Suprapubic skin (tissue), 4 donors: ENCODE measurements at places on chromosomes 13 and 19.
A peak's percentile ranks its signal among the peaks of the same experiment; 100 is the strongest.

GRCh38 chr13:66586489-66586888 is 643.6 kb downstream of the PCDH9 start:
- no peak for DNase-seq

DNA sequence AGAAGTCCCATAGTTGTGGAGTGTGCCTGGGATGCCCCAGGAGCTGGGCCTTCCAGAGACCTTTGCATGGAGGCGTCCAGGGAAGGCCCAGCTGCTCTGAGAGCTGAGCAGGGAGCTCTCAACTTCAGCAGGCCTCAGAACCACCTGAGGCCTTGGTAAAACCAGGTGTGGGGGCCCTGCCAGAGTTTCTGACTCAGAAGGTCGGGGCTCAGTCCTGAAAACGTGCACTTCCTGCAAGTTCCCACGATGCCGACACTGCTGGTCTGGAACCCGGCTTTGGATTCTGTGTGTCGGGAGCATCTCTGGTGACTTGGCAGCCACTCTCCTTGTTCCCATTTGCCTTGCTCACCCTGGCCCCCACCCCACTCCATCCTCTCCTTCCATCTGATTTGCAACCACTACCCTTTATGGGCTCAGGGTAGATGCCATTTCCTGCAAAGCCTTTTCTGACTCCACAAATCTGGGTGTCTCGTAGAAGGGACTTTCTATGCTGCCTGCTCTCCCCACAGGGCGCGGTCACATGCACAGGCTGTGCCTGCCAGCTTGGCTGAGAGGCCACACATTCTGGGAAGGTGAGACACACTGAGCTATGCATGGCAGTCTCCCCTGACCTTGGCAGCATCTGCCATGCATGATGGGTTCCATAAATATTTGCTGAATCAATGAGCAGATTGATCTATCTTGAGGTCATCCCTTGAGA is 244.7 kb downstream of the COL4A1 start:
- DNase-seq = no peak

DNA sequence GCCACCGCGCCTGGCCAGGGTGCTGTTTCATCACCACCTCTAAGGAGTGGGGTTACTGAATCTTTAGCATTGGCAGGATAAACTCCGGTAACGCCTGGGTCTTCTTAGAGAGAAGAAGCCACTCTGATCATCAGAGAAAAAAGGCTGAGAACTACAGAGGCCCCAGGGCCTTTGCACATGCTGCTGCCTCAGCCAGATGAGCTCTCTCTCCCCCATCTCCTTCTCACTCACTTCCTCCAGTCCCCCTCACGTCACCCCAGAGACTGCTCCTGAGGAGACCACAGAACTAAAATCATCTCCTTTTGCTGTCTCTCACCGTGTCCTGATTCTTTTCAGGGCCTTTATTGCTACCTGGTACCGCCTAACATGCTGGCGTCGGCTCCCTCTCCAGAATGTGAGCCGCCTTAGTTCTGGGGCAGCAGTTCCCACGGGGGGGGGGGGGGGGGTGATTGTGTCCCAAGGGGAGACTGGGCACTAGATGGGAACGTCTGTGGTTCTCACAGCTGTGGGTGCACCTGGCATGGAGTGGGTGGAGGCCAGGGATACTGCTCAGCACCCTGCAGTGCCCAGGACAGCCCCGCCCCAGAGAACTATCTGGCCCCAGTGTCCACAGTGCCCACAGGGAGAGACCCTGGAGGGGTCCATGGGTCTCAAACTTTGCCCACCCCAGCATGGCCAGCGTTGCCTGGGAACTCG is 5.1 kb upstream of the DIRAS1 start:
- no peak for DNase-seq

GRCh38 chr13:28173793-28174192 is 35.4 kb downstream of the PAN3 start:
- DNase-seq = no peak

- no peak for DNase-seq
Measured at GRCh38 chr19:32901504-32902161, 32.1 kb upstream of the SLC7A9 start.

DNA sequence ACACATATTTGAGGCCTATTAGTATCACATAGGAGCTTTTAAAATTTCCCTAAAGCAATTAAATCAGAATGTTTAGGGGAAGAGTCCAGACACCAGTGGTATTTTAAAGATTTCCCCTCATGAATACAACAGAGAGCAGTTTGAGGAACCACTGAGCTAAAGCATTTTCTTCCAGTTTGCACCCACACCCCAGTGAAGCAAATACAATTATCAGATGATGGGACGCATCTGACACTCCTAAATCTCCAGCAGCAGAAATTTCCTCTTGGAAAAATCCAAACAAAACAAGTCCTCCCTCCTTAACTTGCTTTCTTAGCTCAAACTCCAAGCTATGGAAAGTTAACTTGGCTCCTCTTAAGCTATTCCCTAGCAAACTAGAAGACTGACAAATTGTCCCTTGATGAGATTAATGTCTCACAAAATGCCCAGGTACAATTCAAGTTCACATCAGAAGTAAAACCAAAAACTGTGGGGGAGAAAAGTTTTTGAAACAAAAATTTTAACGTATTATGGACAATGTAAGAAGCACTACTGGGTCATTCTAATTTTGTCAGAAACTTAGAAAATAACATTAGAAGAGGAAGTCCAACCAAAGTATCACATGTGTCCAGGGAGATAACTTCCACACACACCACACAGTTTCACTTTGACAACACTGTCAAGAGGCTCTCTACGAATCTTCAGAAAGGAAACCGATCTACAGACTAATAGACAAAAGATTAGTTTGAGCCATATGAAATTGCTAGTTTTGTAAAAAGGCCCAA is 74.1 kb downstream of the ABCC4 start:
- DNase-seq = no peak

- peak; percentile 88 for DNase-seq
Measured at GRCh38 chr19:35114353-35115176, 1.1 kb upstream of the FXYD3 start.

- DNase-seq = no peak
Measured at GRCh38 chr13:23504180-23504579, 66.0 kb upstream of the TNFRSF19 start.

GRCh38 chr13:94559222-94559795 is 36.6 kb downstream of the TGDS start:
- DNase-seq = no peak

- no peak for DNase-seq
Measured at GRCh38 chr13:81017513-81018152, 676.7 kb upstream of the SPRY2 start.

DNA sequence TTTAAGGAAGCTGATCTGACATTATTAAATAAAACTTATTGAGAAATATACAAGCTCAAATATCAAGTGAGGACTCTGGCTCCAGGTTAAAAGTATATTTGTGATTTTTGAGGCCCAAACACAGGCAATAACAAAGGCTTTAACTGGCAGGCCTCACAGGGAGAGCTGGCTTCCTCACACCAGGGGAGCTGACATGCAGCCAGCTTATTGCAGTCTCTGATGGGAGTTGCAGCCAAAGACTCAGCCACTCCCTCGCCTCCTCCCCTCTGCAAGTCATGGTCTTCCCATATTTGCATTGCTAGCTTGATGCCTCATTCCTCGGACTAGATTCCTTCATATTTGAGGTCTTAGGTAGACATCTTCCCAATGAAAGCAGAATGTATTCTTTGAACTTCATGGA is 647.1 kb upstream of the SLITRK6 start:
- DNase-seq = no peak

- no peak for DNase-seq
Measured at GRCh38 chr13:81487151-81487550, 1146.2 kb upstream of the SPRY2 start.

- DNase-seq = no peak
Measured at GRCh38 chr13:89827552-89827951, 1519.9 kb upstream of the MIR17HG start.

- DNase-seq = peak; percentile 88
Measured at GRCh38 chr19:55605637-55606470, at the start of gene ZNF865. Gene ZNF865 (plus strand): TSS chr19:55605647. CDS start chr19:55613619, 7,972 bp downstream.

DNA sequence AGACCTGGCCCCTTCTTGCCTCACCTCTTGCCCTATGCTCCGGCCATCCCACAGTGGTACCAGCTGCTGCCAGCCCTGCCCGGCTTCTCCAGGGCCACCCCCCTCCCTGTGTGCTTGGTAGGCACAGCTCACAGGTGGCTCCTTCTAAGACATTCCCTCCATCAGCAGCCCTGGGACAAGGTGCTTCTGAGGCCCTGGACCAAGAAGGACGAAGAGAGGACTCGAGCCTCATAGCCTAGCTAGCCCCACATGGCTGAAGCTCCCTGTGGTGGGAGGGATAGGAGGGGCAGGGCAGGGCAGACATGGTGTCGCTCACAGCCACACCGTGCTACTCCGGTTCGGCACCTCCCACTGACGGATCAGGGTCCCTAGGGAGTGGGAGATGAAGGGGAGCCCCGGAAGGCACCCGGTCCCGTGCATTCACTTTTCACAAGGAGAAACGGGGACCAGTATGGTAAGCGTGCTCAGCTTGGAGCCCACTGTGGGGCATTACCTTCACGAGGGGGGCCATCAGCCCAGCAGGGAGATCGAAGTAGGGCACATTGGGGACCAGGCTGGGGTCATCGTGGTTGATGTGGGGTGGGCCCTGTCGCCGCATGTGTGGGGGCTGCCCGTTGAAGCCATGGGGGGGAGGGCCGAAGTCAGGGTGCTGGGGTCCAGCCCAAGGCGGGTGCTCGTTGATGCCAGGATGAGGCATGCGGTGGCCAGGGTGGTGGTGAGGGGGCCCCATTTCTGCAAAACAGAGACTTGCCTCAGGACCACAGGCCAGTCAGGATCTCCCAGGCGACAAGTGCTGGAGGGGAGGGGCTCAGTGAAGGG is 19.5 kb downstream of the CHERP start:
- no peak for DNase-seq

GRCh38 chr19:30358319-30358718 is 13.9 kb upstream of the ZNF536 start:
- DNase-seq = no peak

DNA sequence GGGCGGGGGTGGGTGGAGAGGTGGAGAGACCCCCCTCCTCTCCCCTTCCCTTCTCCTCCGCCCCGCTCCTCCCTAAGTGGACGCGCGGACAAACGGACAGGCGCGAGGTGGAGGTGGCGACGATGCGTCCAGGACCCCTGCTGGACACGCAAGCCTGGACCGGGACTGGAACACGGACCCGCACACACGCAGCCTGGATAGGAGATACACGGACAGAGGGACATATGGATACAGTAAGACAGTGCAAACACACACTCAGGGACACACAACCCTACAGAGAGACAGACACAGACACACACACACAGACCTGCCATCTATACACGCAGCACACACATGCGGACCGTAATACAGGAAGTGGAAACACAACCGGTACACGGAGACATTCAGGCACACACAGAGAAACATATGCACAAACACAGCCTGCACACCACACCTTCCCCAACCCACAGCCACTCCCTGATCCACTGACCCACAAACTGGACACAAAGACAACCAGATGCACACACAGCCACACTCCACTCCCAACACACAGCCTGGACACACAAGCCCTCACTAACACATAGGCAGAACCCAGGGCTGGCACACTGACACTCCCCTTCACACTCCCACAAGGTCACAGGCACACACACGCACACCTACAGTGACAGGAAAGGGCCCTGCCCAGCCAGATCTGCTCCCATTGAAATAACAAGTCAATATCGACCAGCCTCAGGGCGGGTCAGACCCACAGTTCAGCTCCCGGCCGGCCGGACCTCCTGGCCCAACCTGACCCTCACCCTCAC is 696 bp upstream of the ERFL start:
- no peak for DNase-seq

GRCh38 chr19:37334179-37335071 is 36.5 kb upstream of the ZNF527 start:
- DNase-seq = peak; percentile 95

DNA sequence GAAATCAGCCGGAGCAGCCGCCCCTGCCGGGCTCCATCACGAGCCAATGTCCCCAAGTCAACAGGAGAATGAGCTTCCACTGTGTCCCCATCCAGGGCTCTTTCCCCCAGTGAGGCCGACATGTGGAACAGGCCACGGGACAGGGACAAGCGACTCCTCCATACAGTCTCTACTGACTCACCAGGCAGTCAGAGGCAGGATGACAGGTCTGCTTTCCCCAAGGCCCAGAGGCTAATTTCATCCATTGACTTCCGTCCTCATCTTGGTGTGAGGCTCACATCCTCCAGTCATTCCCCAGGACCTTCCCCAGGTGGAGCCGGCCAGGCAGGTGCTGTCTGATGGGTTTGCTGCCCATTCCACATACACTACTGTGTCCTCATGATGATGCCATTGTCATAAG is 3.5 kb downstream of the CEACAM6 start:
- no peak for DNase-seq

GRCh38 chr19:15129856-15130585 is 22.8 kb downstream of the SYDE1 start:
- no peak for DNase-seq

GRCh38 chr19:34288381-34288780 is 34.0 kb downstream of the GARRE1 start:
- no peak for DNase-seq

GRCh38 chr19:31516756-31517155 is 167.5 kb upstream of the TSHZ3 start:
- no peak for DNase-seq

GRCh38 chr13:60757501-60758215 is 360.6 kb downstream of the TDRD3 start:
- DNase-seq = no peak

GRCh38 chr13:39051157-39051556 is 12.9 kb downstream of the NHLRC3 start:
- no peak for DNase-seq

- DNase-seq = no peak
Measured at GRCh38 chr19:33810821-33811220, 14.2 kb downstream of the KCTD15 start.

GRCh38 chr19:36573020-36573894 is at the start of gene ZNF529:
Gene ZNF529 (minus strand): TSS chr19:36573292. CDS start chr19:36572346, 946 bp downstream.
- peak; percentile 94 for DNase-seq

DNA sequence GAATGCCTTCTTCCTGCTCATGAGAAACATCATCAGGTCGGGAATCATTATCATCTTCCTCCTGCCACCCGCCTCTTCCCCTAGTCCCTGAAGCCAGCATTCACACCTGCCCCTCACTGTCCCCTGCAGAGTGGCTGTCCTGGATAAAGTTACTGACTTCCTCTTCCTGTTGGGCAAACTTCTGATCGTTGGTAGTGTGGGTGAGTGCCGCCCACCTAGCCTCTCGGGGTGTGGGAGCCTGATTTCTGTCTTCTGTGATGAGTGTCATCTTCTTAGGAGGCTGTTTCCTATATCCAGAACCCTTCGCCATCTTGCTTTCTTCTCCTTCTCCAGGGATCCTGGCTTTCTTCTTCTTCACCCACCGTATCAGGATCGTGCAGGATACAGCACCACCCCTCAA is 12.5 kb downstream of the SLC44A2 start:
- DNase-seq = no peak
